Fibroblast of skin of scalp (primary cell): ENCODE measurements at places on chromosomes 4 and X.

DNA sequence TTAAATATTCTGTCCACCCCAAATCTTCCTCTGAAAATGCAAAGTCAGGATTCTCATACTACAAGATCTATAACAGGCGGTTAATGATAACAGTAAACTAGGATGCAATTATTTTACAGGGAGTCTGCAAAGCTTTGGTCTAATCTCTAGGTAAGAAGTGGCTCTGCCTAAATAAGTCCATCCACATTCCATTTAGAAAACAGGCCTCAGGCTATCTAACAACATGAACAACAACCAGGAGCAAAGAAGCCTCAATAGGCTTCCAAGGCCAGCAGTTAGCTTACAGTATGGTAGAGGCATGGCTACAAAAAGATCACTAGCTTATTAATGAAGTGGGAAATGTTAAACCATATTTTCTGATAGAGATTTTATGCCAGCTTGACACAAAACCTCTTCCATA lies 6.4 kb downstream of the MAB21L2 start:
- no peak for DNase-seq

GRCh38 chr4:17526695-17527477 lies 11.9 kb downstream of the CLRN2 start:
- DNase-seq = no peak

DNA sequence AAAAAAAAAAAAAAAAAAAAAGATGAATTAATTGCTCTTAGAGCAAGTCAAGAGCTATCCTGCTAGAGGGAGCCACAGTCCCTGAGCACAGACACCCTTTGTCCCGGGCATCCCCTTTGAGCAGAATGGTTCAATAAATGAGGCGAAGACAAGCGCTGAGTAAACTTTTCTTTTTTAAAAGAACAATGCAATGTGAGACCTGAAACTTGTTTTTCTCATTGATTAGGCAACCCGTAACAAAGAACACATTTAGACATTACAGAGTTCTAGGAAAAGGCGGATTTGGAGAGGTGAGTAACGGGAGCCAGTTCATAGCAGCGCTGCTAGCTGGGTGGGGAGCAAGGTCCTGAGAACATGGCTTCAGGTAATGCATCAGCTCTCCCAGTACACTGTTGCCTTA lies 46.1 kb downstream of the GRK4 start:
- peak; percentile 14 for DNase-seq

DNA sequence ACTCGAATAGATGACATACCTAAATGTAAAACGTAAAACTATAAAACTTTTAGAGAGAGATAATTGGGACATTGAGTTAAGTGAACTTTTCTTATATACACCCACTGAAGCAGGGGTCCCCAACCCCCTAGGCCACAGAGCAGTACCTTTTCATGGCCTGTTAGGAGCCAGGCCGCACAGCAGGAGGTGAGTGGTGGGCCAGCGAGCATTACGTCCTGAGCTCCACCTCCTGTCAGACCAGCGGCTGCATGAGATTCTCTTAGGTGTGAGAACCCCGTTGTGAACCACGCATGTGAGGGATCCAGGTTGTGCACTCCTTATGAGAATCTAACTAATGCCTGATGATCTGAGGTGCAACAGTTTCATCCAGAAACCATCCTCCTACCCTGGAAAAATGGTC lies 114.8 kb downstream of the HMX1 start:
- DNase-seq = no peak
